NAMALWA (cell line): ENCODE measurements at places on chromosomes 5 and 9.
A peak's percentile ranks its signal among the peaks of the same experiment; 100 is the strongest.

DNA sequence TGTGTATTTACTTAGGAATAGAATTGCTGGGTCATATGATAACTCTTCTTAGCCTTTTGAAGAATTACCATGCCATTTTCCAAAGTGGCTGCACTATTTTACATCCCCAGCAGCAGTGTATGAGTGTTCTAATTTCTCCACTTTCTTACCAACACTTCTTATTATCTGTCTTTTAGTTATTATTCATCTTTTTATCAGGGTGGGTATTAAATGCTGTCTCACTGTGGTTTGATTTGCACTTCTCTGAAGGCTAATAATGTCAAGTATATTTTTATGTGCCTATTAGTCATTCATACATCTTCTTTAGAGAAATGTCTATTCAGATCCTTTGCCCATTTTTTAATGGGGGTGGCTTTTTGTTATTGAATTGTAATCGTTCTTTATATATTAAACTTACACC is 36.8 kb downstream of the SLC1A3 start:
- DNase-seq, result no peak

- DNase-seq, result no peak
These were observed 112.8 kb upstream of the ICE1 start for GRCh38 chr5:5309645-5310044.

GRCh38 chr9:107737987-107738743 is 248.6 kb upstream of the KLF4 start:
- no peak for DNase-seq

- DNase-seq, result no peak
These were observed 123.2 kb upstream of the KIF2A start for GRCh38 chr5:62182802-62183201.

DNA sequence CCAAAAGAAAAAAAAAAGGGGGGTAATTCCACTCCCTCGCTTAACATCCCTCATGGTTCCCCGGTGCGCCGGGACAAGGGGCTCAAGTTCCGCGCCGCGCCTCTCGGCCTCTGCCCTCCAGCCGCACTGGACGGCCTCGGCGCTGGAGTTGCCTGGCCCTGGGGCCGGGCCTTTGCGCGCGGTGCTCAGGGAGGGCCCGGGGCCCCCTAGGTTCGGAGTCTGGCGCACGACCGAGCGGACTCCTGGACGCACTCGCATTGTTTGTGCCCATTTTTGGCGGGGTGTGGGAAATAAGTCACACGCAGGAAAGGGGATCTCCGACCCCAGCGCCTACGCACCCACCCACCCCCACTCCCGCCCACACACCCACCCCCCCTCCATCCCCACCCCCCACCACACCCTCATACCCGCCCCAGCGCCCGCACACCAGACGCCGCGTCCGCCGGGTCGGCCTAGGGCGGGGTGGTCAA is 381 bp downstream of the MED22 start:
- peak; percentile 41 for DNase-seq

DNA sequence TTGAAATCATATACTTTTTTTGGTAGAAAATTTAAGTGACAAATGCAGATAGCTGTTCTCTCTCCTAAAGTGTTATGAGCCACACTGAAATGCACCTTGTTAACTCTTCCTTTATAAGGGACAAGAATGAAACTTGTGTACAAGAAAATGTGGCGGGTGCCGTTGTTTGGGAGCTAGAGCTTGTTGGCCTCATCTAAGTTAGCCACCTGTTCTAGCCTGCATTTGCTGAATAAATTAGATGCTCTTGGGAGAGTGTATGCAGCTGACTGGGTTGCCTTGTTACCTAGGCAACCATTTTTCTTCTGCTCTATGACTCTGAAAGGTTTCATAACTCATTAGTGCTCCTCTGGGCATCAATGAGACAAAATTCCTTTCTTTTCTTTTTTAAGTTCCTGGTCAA is 174.3 kb downstream of the TAF11L14 start:
- DNase-seq, result no peak

GRCh38 chr5:93571114-93571949 is 9.7 kb downstream of the NR2F1-AS1 start:
- DNase-seq, result no peak

- DNase-seq, result no peak
These were observed 145.3 kb downstream of the HINT1 start for GRCh38 chr5:131019601-131020315.
